ENCODE measurements at places on chromosomes 2 and 18.
A peak's percentile ranks its signal among the peaks of the same experiment; 100 is the strongest.

DNA sequence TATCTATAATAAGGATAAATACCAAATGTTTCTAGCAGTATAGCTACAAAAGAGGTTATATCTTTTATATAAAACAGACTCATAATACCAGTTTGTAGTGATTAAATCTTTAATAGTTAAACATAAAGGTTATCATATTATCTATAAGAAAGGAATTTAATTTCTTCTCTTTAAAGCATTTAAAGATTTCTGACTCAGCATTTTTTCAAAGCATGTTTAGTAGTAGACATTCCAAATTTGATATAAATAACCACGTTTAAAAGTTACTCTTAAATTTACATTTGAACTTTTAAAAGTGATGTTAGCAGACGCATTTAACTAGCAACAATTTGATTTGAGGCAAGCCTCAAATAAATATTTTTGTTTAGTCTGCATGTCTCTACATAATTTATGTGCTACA lies 1508.0 kb upstream of the NXPH2 start:
- no peaks in the 10 kb centered on the region for H3K27me3 ChIP-seq
- H3K27ac ChIP-seq, result no peak overlapping the region
- no peak for DNase-seq
- no peak overlapping the region for H3K4me3 ChIP-seq
- H3K36me3 ChIP-seq, result no peaks in the 10 kb centered on the region

- H3K27ac ChIP-seq, result no peak overlapping the region
- H3K4me1 ChIP-seq, result peaks cover 6% of the 10 kb centered on the region
- H3K4me3 ChIP-seq, result no peak overlapping the region
- no peaks in the 10 kb centered on the region for H3K27me3 ChIP-seq
- peaks cover 62% of the 10 kb centered on the region for H3K36me3 ChIP-seq
- no peak for DNase-seq
These were observed 55.8 kb downstream of the PLEKHA3 start for GRCh38 chr2:178536037-178536436.

DNA sequence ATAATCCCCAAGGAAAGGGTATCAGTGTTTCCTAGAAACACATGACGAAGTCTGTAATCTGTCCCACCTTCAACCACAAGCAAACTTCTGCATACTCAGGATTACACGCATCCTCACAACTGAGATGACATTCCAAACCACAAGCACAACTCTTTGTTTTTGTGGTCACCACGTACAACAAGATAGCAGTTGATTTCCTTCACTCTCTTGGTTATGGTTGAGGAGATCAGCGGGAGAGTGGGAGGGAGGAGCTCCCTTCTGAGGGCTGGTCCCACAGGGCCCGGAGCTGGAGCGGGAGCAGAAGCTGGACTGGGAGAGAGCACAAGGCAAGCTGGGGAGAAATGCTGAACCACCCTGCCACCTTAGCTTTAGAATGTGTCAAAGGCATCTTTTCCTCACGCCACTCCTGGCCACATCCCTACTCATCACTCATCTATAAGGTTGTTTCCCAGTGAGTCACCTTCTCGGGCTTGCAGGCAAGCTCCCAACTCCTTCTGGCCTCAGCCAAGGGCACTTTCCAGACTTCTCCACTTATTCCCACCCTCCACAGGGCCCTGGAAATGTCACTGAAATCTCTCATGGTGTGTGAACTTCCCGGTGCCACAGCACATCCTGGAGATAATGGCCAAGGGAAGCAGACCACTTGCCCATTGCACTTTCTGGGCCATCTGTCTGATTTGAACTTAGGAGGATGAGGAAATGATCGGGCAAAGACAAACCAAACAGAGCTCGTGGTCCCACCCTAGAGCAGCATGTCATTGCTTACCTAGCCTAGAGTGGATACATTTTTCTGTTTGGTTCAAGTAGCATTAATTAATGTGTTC lies 98.9 kb upstream of the LGALSL start:
- H3K27me3 ChIP-seq, result peaks cover 51% of the 10 kb centered on the region
- no peaks in the 10 kb centered on the region for H3K36me3 ChIP-seq
- H3K4me3 ChIP-seq, result no peak overlapping the region
- no peak for DNase-seq
- H3K4me1 ChIP-seq, result peaks cover 5% of the 10 kb centered on the region

- no peaks in the 10 kb centered on the region for H3K36me3 ChIP-seq
- no peak overlapping the region for H3K27ac ChIP-seq
- H3K27me3 ChIP-seq, result no peaks in the 10 kb centered on the region
These were observed 247.0 kb downstream of the KCNH7 start for GRCh38 chr2:162591403-162592083.

GRCh38 chr2:2573658-2574293 lies 242.7 kb upstream of the MYT1L start:
- no peak overlapping the region for H3K4me3 ChIP-seq
- no peak overlapping the region for H3K27ac ChIP-seq
- no peaks in the 10 kb centered on the region for H3K36me3 ChIP-seq
- DNase-seq, result no peak
- no peaks in the 10 kb centered on the region for H3K27me3 ChIP-seq

- no peak for DNase-seq
- peaks cover 40% of the 10 kb centered on the region for H3K36me3 ChIP-seq
- H3K4me1 ChIP-seq, result peaks cover 29% of the 10 kb centered on the region
- H3K27ac ChIP-seq, result no peak overlapping the region
- H3K4me3 ChIP-seq, result no peak overlapping the region
These were observed 5.8 kb upstream of the RNU4ATAC start for GRCh38 chr2:121524685-121525425.

DNA sequence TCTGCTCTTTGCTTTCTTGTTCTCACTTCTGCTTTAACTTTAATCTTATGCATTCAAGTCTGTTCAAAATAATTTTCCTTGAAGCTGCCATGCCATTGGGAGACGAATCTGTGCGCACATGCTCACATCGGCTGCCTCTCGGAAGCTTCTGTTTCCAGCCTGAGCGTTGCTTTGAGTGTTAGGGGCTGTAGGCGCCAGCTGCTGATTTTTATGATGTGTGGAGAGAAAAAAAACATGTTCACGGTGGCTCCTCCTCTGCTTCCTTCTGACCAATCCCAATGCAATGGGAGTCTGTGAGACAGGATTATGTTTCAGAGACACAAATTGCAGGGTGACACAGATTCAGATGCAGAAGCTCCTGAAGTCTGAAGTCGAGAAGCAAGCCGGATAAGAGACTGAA lies at the start of gene MC4R:
Gene MC4R (minus strand): TSS at position 180 of the 400 bp plus-strand sequence. CDS start 426 bp downstream, outside the sequence.
- no peak within 1 kb of the TSS for H3K4me3 ChIP-seq
- H3K27ac ChIP-seq, result no peak within 1 kb of the TSS
- H3K4me1 ChIP-seq, result no peaks in the 10 kb centered on the region
- H3K27me3 ChIP-seq, result no peaks in the 10 kb centered on the region

DNA sequence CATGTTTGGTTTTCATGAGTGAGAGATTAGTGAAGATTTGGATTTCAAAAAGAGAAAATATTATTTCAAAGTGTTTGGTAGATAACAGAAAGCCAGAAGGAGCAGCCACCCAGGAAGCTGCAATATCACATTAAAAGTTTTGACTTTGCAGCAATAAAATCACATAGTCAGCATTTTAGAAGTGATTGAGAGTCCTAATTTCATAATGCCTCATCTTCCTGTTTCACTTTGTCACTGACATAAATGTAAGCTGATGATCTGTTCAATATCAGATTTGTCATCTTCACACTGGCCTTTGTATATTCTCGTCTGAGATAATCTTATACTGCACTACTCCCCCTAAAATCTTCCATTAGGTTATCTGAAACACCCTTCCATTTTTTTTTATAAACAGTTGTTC lies 690.5 kb downstream of the ADCYAP1 start:
- H3K27me3 ChIP-seq, result no peaks in the 10 kb centered on the region
- no peak overlapping the region for H3K27ac ChIP-seq
- no peak overlapping the region for H3K4me3 ChIP-seq
- no peaks in the 10 kb centered on the region for H3K36me3 ChIP-seq
- H3K4me1 ChIP-seq, result no peaks in the 10 kb centered on the region
- DNase-seq, result no peak

- peaks cover 35% of the 10 kb centered on the region for H3K27me3 ChIP-seq
- H3K4me1 ChIP-seq, result no peaks in the 10 kb centered on the region
- no peak overlapping the region for H3K27ac ChIP-seq
- no peak overlapping the region for H3K4me3 ChIP-seq
- H3K36me3 ChIP-seq, result no peaks in the 10 kb centered on the region
- DNase-seq, result no peak
These were observed 16.8 kb upstream of the KCNK3 start for GRCh38 chr2:26675651-26676255.

- peaks cover 8% of the 10 kb centered on the region for H3K4me1 ChIP-seq
- H3K4me3 ChIP-seq, result no peak overlapping the region
- no peaks in the 10 kb centered on the region for H3K27me3 ChIP-seq
- no peak for DNase-seq
These were observed 92.9 kb downstream of the COL5A2 start for GRCh38 chr2:189086710-189087109.

DNA sequence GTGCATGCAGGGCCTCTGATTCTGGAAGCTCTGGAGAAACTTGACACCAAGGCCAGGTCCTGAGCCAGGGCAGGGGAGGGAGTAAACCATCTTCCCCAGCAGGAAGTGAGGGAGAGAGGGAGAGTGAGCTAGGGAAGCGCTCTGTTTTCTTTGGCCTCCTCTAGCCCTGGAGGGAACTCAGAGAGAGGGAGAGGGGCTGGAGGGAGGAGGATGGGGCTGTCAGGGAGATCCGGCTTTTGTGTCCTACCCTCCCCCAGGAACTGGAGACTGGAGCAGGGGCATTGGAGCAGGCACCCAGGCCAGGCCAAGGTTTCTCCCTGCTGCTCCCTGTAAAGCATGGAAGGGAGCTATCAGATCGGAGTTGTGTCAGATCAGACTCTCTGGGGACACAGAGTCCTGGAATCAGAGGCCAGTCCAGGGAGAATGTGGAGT lies 22.7 kb upstream of the PKDCC start:
- H3K27ac ChIP-seq, result no peak overlapping the region
- no peaks in the 10 kb centered on the region for H3K4me1 ChIP-seq
- H3K36me3 ChIP-seq, result no peaks in the 10 kb centered on the region
- DNase-seq, result no peak

- H3K27me3 ChIP-seq, result peaks cover 25% of the 10 kb centered on the region
- DNase-seq, result no peak
- H3K4me3 ChIP-seq, result no peak overlapping the region
- H3K4me1 ChIP-seq, result peaks cover 12% of the 10 kb centered on the region
These were observed 28.5 kb downstream of the SLC20A1 start for GRCh38 chr2:112674229-112674628.

DNA sequence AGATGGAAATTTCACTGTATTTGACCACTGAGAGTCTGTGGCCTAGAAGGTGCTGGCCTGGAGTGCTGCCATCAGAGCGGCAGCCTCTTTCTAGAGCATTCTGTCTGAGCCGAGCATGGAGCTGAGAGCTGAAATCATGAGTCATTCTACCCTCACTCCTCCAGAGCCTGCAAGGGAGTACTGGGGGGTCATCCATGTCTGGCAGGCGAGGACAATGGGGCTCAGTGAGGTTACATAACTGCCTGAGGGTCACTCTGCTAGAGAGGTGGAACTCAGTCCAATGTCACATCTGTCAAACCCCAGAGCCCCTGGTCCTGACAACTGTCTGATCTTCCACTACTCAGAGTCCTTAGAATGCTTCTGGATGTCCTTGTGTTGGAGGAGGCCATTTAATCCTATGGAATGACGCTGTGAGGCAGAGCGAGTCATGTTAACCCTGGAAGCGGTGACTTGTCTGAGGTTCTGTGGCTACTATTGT lies 65.3 kb downstream of the HAUS1 start:
- DNase-seq, result no peak
- peak overlapping the region; percentile 45 for H3K27ac ChIP-seq
- peaks cover 19% of the 10 kb centered on the region for H3K36me3 ChIP-seq

GRCh38 chr18:47931718-47932103 lies 1.3 kb upstream of the SMAD2 start:
- H3K4me3 ChIP-seq, result peak overlapping the region; percentile 77
- peak overlapping the region; percentile 92 for H3K27ac ChIP-seq
- H3K36me3 ChIP-seq, result peaks cover 13% of the 10 kb centered on the region
- peak; percentile 41 for DNase-seq
- H3K27me3 ChIP-seq, result peaks cover 6% of the 10 kb centered on the region

- H3K27me3 ChIP-seq, result no peaks in the 10 kb centered on the region
- no peak overlapping the region for H3K27ac ChIP-seq
- no peak for DNase-seq
- no peak overlapping the region for H3K4me3 ChIP-seq
- H3K36me3 ChIP-seq, result no peaks in the 10 kb centered on the region
These were observed 129.2 kb downstream of the ETAA1 start for GRCh38 chr2:67526283-67526682.

- H3K27me3 ChIP-seq, result no peaks in the 10 kb centered on the region
- H3K36me3 ChIP-seq, result no peaks in the 10 kb centered on the region
- no peak overlapping the region for H3K27ac ChIP-seq
- DNase-seq, result no peak
These were observed 36.9 kb downstream of the KIF1A start for GRCh38 chr2:240782886-240783818.

DNA sequence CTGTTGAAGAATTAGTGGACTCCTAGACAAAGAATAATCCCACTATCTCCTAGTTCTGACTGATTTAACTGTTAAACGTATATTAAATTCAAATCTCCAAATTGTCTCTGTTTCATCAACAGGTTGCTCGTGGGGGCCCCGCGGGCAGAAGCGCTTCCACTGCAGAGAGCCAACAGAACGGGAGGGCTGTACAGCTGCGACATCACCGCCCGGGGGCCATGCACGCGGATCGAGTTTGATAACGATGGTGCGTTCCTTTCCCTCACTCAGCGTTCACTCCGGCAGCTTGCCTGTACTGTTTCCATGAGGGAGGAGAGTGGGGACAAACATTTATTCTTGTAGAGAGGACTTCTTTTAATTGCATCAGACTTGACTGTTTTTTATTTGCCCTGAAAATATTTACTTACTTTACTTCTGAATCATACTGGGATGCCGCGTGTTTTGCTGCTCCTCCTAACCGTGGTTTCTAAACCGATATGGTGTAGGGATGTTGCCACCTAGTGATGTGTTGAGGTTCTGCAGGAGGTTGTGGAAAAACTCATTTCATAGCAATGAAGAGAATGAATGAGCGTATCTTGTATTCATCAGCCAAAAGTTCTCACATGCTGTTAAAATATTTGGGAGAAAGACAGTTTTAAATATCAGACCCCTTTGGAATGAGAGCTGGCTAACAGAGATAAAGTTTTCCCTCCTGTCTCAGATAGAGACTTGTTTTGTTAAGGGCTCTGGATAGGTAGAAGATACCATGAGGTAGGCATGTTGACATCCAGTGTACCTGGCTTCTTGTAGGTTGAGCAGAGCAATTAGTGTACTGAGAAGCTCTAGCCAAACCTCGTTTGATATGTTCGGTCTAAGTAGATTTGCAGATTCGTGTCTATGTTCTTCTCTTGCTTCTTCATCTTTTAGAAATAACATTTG lies 38.3 kb downstream of the ITGA6 start:
- H3K36me3 ChIP-seq, result peaks cover 45% of the 10 kb centered on the region
- no peak overlapping the region for H3K4me3 ChIP-seq
- H3K4me1 ChIP-seq, result peaks cover 59% of the 10 kb centered on the region
- peak; percentile 83 for DNase-seq

GRCh38 chr2:63790906-63791305 lies 50.8 kb upstream of the UGP2 start:
- H3K27ac ChIP-seq, result no peak overlapping the region
- H3K4me1 ChIP-seq, result no peaks in the 10 kb centered on the region
- no peak overlapping the region for H3K4me3 ChIP-seq
- no peaks in the 10 kb centered on the region for H3K36me3 ChIP-seq

- no peak for DNase-seq
- peaks cover 23% of the 10 kb centered on the region for H3K4me1 ChIP-seq
- H3K27ac ChIP-seq, result no peak overlapping the region
- H3K36me3 ChIP-seq, result no peaks in the 10 kb centered on the region
- H3K27me3 ChIP-seq, result peaks cover 14% of the 10 kb centered on the region
These were observed 118.8 kb upstream of the CYP1B1 start for GRCh38 chr2:38194751-38195150.

GRCh38 chr2:48198371-48198770 lies 292.1 kb upstream of the FBXO11 start:
- H3K36me3 ChIP-seq, result no peaks in the 10 kb centered on the region
- H3K27ac ChIP-seq, result no peak overlapping the region
- no peak overlapping the region for H3K4me3 ChIP-seq
- no peak for DNase-seq

Data from activated naive CD4-positive, alpha-beta T cell treated with anti-CD3 and anti-CD28 coated beads, Interleukin-2, amount 10 ng/mL, durations not matched to agents 7 days and 5 days (primary cell).